ENCODE measurements at places on chromosomes 1 and 21.

- DNase-seq: peak; percentile 74
These were observed 17.3 kb downstream of the CA6 start for GRCh38 chr1:8962812-8963530.

- DNase-seq: no peak
These were observed 6.8 kb downstream of the HIPK1 start for GRCh38 chr1:113935970-113936369.

DNA sequence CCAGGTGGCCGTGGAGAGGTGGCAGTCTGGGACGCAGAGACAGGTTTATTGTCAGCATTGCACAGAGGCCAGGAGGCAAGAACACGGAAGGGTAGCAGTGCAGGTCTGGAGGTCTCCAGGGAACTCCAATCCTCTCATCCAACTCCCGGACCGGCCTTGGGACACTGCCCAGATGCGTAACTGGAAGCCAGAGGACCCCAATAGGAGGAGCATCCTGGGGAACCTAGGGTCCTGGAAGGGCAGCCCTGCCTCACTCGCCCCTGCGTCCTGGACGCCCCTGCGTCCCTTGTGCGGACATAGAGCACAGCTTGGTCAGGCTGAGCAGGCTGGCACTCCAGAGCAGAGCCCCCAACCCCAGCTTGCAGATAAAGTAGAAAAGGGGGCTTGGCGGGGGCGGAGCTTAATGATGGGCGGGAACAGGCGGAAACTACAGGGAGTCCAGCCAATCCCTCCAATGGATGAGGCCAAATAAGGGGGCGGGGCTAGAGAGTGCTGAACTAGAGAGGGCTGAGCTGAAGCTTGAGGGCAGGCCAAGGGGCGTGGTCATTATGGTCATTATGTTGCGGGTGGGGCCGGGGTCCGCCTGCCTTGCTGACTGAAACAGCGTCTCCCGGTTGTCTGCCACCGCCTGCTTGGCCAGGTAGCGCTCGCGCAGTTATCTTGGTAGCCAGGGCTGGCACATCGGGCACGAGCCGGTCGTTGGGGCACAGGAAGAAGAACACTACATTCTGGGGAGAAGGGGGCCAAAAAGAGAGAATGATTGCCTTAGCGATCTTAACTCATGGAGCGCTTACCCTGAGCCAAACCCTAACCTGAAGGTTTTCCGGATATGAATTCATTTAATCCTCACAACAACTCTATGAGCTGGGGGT, 3.7 kb upstream of the ARHGEF19 start:
- DNase-seq: peak; percentile 100

DNA sequence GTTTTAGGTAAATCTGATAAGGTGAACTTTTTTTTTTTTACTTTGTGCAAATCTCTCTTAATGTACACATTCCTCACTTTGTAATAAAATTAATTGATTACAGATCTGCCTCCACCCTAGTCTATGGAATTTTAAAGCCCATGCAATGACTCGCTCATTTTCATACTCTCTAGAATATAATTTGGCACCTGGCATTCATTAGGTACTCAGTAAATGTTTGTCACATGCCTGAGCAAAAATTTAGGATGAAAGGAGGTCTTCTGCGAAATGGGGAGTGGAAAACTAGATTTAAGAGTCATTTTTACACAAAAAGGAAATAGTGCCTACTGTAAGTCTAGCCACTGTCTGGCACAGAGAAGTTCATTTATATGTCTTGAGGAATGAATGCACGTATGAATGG, 350.1 kb downstream of the DPYD start:
- DNase-seq: no peak

- no peak for DNase-seq
These were observed 425.3 kb downstream of the USP25 start for GRCh38 chr21:16154951-16155635.

- DNase-seq: no peak
These were observed 20.6 kb downstream of the NENF start for GRCh38 chr1:212453156-212453857.

GRCh38 chr1:84944767-84945486, 51.9 kb upstream of the LPAR3 start:
- DNase-seq: peak; percentile 92

DNA sequence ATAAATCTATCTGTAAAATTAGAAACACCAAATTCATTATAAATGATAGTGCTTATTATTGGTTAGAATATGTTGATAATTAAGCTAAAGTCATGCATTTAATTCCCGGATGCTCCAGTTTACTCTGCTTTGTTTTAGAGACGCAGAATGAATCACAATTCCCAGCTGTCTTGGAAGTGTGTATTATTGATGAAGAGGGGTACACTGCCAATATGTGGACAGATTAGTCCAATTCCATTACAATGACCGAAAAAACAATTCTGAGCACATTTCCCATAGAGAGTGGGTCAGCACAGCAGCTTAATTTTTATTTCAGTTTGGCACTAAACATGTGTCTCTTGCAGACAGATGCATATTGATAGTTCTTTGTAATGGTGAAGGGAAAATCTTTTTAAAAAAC, 146.7 kb downstream of the KCNT2 start:
- no peak for DNase-seq

GRCh38 chr1:183100361-183100974, 77.2 kb downstream of the LAMC1 start:
- DNase-seq: no peak

DNA sequence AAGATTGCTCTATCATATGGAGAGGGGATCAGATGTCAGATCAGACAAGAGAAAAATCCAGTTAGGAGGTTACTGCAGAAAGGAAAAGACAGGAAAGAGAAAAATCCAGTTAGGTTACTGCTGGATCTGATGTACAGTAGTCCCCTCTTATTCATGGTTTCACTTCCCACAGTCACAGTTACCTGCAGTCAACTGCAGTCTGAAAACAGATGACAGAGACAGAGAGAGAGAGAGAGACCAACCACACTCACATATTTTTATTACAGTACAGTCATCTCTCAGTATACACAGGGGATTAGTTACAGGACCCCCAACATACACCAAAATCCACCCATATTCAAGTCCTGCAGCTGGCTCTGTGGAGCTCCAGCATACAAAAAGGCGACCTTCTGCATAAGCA, 29.3 kb downstream of the NUP133 start:
- DNase-seq: no peak

DNA sequence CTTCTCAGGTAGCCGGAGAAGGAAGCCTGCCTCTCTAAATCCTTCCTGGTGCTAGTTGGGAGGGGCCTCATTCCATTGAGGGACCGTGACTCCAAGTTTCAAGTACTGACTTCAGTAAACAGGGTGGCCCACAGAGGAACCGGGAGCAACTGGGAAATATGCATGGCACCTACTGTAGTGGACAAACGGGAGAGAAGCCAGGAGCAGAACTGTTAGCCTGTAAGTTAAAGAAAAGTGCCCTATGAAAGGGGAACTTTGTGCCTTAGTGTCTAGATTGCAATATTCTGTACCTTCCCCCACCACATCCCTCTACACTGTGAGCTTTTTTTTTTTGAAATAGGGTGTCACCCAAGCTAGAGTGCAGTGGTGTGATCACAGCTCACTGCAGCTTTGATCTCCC, 33.2 kb upstream of the KANK4 start:
- no peak for DNase-seq

DNA sequence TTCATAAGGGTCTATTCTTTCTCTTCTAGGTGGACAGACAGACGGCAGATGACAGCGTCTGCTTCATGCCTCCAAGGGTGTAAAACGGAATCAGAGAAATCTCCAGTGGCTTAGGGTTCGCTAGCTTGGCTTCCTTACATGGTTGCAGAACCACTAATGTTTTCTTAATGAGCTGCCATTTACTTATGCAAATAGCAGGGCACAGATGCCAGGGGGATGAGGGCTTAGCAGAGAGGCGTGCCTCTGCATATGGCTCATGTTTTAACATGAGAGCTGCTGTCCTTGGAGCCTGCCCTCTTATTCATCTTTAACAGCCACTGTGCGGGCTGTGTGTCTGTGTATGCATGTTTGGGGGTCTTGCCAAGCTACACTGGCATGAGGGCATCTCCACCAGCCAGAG, 119.6 kb downstream of the IER5 start:
- DNase-seq: peak; percentile 71

DNA sequence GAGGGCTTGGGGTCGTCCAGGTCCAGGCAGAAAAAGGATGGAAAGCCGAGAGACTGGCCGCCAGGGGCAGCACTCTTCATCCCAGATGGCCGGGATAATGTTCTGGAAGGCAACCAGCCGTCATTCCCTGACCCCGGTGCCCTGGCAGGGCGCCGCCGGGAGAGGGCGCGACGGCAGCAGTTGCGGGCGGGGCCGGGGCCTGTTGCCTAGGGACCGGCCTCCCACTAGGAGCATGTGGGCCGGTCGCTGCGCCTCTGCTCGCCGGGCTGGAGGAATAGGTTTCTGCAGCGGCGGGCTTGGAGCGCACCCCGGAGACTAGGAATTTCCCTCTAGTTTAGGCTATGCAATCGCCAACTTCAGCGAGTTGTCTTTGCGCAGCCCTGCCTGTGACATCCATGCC, 11.0 kb downstream of the DMRTB1 start:
- peak; percentile 91 for DNase-seq

GRCh38 chr1:240455228-240455821, 156.6 kb downstream of the GREM2 start:
- DNase-seq: peak; percentile 73

GRCh38 chr21:45279446-45280177, 8.1 kb downstream of the POFUT2 start:
- no peak for DNase-seq

DNA sequence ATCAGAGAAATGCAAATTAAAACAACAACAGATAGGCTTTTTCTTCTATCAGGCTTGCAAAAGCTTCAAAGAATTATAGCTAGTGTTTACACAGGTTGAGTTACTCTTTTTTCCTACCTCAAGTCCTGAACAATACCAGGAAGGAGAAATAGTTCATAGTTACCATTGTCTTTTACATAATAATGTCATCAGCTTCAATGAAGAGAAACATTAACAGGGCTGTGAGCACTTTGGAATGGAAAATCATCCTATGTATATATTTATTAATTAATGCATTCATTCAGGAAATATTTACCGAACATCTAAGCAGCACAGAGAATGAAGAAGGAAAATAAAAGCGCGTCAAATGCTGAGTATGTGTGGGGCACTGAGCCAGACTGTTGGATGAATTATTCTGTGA, 197.3 kb downstream of the ZBTB18 start:
- DNase-seq: no peak

DNA sequence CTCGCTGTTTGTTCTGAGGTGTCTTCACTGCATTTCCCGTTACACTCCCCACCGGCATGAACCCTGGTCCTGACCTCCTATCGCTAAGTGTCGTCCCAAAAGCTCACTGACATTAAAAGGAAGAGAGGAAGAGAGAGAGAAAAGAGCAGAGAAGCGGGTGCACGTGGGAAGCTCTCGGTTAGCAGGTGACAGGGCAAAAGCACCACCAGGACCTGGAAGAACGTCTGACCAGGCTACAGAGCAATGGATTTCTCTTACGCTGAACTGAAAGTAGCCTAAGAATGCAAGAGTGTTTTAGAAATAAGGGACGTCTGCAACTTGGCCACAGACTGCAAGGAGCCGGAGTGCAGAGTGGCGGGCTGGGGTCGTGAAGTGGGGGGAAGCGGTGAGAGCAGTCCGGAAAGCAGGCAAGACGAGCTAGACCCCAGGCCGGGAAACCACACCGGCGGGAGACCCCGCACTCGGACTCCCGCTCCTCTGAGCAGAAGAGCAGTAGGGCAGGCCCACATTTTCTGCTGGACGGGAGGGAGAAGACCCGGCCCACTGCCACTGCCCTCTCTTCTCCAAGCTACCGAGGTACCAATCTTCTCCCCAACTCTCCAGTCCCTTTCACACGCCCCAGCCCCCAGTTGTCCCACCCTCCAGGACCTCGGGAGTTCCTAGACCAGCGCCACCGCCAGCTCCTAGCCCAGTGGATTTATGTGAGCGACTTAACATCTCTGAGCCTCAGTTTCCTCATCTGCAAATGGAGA, 8.3 kb upstream of the MPZL1 start:
- peak; percentile 69 for DNase-seq

GRCh38 chr21:41598561-41599431, 90.8 kb upstream of the TMPRSS2 start:
- no peak for DNase-seq

GRCh38 chr1:238474263-238474662, 583.5 kb upstream of the ZP4 start:
- peak; percentile 24 for DNase-seq

DNA sequence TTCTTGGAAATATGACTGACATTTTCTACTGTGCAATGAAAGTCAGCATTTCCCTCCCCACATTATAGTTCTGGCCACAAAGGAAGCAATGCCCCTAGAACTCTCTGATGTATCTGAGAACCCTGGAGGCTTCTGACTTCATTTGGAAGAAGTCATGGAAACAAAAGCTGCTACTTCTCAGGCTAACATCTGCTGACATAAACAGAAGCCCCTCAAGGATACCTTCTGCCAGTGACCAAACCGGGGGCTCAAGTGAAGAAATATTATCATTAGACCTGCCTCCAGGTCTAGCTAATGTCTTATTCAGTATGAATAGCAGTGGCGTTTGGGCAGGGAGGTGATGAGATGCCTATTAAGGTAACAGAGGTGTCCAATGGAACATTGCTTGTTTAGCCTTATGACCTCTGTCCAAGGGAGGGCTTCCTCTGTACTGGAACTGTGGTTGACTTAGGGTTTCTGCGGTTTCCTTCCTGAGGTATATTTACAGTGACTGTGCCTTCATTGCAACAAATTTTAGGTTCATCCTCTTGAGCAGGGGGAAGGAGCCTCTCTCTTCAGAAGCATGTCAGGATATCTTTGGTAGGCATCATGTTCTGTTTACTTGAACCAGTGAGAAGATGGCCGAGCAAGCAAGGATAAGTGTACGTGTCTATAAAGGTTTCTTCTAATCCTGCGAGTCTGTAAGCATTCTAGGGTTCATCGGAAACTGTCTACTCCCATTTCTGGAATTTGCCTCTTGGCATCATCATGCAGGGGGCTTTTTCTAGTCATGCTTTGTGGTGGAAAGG, 161.7 kb downstream of the PBX1 start:
- DNase-seq: no peak

- DNase-seq: peak; percentile 41
These were observed 40.5 kb downstream of the DISC1 start for GRCh38 chr1:231666937-231667608.

GRCh38 chr1:6355621-6356020, 37.9 kb downstream of the ACOT7 start:
- no peak for DNase-seq

- peak; percentile 20 for DNase-seq
These were observed 21.9 kb upstream of the ERO1B start for GRCh38 chr1:236303675-236304074.

GRCh38 chr1:207288315-207288714, 33.2 kb upstream of the CD55 start:
- no peak for DNase-seq

DNA sequence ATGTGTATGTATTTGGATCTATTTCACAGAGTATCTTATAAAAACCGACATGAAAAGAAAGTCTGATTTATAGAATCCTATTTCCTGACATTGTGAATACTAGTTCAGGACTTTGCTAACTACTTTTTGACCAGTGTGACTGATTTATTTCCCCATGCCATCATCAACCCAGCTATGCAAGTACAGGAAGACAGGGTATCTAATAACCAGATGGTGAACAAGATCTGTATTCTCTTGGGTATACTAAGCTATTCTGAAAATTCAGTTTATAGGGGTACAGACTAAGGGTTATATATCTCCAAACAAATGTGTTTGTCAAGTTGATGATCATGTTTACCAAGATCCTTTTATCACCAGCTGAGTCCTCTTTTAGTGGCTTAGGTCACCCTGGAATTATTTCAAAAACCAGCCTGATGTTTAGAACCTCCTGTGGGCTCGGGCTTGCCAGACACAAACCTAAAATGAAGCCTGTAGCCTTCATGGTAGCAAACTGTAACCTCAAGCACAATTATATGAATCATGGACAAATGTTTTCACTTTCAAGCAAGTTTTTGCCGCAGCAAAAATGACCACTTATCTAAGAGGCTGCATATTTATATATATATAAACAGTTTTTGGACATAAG, 185.1 kb downstream of the FGGY start:
- peak; percentile 58 for DNase-seq
